Trophoblast cell (in vitro differentiated cells and primary cell): ENCODE measurements at places on chromosomes 3 and 15.

DNA sequence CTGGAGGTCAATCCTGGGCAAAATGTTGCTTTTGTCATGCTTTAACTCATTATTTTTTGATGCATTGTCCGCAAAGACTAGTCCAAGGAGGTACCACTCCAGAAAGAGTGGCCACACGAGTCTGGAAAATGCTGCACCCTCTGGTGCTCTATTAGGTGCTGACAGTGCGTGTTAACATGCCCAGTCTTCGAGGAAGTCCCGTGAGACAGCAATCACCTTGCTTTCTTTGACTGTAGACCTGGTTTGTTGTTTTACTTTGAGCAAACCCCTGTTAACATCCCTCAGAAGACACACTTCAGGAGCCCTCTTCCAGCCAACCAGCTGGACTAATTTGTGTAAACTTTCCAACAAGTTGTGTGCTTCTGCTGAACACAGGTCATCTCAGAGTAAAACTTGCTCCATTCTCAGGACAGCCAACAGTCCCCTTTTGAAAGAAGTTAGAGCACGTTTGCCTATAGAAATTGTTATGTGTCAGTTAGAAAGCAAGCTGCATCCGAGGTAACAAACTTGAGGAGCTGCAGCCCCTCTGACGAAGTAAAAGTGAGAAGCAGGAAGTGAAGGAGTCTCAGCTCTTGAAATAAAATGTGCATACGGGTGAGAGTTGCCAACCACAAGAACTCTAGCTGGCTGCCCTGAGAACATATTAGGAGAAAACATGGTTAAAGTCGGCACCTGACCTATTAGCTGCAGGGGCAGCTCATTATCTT lies 205.0 kb downstream of the LPP start:
- no peak for DNase-seq

DNA sequence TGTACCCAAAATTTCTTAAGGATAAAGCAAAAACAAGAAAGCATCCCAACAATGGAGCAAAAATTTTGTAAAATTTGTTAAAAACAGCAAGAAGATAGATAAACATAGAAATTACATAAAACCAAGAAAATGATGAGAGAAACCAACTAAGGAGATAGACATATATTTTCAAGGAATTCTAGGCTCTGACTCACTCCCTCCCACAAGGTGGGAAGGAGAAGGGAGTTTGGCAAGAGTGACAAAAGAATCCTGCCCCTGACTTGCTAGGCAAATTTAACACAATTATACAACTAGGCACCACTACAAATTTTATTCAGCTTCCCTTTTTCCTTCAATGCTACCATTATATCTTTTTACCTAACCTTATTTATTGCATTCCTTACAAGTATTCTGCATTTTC lies 70.9 kb downstream of the MYO9A start:
- DNase-seq = no peak

DNA sequence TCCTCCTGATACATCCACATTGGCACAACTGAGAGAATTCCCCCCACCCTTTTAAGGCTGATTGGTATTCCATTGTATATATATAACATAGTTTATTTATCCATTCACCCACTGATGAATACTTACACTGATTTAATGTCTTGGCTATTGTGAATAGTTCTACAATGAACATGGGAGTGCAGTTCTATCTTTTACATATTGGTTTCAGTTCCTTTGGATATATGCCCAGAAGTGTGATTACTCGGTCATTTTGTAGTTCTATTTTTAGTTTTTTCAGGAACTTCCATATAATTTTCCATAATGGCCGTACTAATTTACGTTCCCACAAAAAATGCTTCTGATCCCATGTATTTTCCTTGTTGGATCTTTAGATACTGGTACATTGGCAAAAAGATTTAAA lies 135.3 kb downstream of the FMN1 start:
- DNase-seq = no peak

DNA sequence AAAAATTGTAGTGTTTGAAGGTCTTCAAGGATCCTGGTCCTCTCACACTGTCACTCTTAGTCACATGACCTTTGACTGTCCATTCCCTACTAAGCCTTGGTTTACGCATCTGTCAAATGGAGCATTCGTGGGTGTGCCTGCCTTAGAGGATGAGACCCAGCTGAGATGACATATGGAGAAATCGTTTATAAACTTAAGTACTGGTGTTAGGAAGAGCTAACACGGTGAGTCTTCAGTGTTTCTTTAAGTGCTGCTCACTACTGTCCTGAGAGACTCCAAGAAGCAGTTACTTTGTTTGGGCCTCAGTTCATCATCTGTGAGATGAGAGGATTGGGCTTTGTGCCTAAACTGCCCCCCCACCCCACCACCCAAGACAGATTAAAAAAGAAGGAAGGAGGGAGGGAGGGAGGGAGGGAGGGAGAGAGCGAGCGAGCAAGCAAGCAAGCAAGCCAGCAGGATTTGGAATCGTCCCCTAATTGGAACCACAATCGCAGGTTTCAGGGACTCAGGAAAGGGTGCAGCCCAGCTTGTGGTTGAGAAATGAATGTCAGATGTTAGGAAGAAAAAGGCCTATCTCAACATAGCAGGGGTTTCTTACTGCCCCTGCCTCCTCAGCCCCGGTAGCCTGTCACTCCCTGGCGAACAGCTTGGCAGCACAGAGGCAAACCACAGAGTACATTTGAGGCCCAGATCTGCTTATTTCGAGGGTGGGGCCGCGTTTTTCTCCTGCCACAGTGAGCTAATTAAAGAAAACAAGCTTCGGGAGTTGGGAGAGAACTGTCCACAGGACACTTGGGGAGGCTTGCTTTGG lies 32.7 kb downstream of the SMAD3 start:
- DNase-seq = no peak

GRCh38 chr3:1087066-1087560 lies 5.7 kb upstream of the CNTN6 start:
- no peak for DNase-seq

- peak; percentile 98 for DNase-seq
Observed at GRCh38 chr3:182597621-182598041, 195.7 kb upstream of the ATP11B start.

- DNase-seq = peak; percentile 18
Observed at GRCh38 chr15:48636511-48636910, 9.0 kb downstream of the FBN1 start.

DNA sequence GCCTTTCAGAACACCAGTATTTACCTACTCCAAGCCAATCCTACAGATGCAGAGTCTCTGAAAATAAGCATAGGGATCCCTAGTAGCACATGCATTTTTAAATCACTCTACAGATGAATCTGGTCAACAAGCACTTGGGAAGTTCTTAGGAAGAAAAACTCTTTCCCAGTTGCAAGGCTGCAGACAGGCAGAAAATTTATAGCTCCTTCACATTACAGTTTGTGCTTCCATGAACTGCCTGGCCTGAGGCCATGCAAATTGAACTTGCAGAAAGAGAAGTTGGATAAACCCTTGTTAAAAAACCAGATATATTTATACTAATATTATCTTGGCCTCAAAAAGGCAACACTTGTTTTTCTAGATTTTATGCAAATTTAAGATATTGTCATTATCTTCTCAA lies 256.9 kb downstream of the EPHA3 start:
- DNase-seq = no peak

DNA sequence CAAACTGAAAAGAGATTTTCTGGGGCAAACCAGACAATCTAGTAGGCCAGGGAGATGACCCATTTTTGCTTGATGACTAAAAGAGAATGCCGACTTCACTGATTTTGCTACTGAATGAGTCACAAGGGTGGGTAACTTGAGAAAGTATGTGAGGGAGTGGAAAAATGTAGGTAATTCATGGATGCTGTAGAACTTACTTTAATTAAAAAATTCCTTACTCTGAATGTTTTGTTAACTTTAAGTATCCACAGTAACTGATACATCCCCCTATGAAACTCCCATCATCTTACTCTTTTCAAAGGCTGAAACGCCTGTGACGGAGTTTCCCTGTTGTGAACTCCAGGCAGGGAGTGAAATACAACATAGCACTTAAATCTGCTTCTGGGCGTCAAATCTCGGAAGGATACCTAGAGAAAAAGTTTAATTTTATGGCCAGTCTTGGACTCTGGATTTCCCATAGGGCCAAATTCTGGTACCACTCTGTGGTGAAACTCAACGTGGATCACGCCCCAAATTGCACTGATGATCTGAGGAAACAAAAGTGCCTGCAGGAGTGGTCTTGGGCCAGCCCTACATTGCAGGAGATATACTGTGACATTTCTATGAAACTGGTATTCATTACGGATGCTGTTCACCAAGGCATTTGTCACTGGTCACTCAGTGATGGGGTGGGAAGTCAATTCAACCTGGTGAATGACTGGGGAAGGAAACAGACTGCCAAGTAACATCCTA lies 24.0 kb downstream of the GOLIM4 start:
- peak; percentile 90 for DNase-seq

DNA sequence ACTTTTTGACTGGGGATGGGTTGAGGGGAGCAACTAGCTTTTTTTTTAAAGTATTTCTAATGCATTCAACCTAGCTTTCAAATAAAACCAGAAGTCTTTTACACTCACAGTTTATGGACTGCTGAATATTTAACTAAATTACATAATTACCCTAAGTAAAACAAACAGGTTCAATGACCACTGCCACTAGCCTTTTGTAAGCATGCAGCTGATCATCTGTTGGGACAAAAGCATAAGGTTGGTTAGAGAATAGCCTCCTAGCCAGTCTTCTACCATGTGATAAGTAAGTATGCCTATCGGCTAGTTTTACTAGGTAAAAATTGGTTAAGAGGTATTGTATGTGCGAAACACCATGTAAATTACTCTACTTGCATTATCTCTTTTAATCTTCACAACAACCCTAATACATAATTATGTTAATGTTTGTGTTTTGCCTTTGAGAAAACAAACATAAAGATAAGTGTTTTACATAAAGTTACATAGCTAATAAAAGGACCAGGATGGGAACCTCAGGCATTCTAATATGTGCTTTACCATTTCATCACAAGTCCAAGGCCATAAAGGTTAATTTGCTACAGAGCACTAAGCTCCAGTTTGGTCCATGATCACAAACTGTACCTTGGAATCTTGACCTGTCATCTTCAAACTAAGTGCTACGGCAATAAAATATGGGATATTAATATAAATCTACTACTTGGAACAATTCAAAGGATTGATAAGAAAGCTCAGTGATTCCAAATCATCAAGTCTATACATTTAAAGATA lies 13.2 kb downstream of the PFN2 start:
- DNase-seq = no peak

DNA sequence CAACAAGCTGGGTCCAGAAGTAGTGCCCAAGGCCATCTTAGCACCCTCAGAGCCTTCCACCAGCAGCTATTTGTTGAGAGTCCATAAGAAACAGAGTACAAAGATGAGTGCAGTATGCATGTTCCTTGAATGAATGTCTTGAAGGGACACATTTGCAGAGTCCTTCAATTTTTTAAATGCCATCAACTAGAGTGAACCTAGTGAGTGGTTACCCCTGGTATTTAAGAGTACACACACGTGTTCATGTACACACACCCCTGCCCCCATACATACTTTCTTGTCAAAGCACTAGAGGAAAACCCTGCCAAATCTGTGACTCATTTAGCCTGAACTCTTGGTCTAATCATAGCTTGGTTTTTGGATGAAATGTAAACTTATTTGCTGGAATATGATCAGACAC lies 84.5 kb upstream of the GALNT15 start:
- peak; percentile 76 for DNase-seq

DNA sequence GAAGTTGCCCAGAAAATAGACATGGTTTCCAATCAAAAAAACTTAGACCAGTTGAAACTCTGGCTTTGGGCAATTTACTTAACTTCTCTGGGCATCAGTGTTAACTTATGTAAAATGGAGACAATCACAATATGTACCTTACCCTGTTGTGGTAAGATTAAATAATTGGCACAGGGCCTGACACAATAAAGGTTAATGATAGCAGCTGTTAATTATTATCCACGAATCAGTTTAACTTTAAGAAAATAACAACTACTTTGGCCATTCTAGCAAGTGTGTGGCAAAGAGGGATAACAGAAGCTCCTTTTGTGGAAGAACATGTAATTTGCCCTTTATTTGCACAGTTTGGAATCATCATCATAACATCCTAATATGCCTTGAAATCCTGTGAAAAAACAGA lies 787.6 kb downstream of the FHIT start:
- DNase-seq = no peak

- no peak for DNase-seq
Observed at GRCh38 chr15:31494786-31495185, 168.2 kb downstream of the KLF13 start.

DNA sequence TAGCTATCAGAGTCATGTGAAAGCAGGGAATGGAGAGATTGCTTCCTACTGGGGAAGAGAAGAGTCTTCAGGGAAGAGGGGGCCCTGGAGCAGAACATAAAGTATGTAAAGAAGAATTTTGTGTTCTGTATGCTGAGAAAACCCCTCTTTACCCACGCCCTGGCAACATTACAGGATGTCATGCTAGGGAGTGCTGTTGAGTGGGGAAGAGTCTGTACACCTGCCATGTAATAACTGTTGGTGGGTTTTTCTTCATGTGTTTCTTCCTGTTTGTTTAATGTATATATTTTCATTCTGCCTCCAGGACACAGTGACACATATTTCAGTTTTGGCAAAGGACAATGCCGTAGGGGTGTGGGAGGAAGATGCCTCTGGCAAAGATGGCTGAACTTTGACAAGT lies 122.8 kb upstream of the LPP start:
- DNase-seq = no peak

GRCh38 chr3:186826410-186826975 lies 16.0 kb upstream of the ADIPOQ start:
- no peak for DNase-seq

DNA sequence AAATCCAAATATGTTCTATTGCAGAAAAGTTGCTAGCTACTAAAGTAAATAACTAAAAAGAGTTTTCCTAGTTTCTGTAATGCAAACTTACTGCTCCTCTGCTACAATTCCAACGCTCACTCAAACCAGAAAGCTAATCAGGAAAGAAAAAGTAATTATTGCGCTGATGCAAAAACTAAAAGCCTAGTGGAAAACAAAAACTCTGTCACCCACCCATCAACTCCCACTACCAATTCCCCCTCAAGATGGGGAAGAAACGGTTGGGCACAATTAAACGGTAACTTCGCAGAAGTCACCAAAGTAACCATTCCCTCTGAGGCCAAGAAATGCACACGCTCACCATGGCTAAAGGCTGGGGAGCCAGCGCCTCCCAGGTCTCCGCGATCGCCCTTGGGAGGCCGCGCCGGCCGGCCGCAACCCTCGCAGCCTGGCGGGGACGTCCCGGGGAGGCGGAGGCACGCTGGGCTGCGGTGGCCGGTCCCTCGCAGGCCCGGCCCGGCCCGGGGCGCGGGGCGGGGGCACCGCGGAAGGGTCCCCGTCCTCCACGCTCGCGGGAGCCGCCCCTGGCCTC lies 684 bp downstream of the SLTM start:
- DNase-seq = peak; percentile 18

DNA sequence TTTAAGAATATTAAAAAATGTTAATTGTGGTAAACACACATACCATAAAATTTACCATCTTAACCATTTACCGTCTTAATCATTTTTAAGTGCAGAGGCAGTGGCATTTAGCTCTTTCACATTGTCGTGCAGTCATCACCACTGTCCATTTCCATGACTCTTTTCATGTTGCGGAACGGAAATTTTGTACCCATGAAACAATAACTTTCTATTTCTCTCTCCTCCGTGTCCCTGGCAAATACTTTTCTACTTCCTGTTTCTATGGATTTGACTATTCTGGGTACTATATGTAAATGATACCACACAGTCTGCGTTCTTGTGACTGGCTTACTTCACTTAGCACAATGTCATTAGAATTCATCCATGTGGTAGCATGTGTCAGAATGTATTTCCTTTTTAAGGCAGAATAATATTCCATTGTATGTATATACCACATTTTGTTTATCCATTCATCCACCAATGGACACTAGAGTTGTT lies 27.9 kb downstream of the AKAP13 start:
- peak; percentile 38 for DNase-seq
